Right cardiac atrium (tissue), 5 donors: ENCODE measurements at places on chromosomes 11 and 22.

DNA sequence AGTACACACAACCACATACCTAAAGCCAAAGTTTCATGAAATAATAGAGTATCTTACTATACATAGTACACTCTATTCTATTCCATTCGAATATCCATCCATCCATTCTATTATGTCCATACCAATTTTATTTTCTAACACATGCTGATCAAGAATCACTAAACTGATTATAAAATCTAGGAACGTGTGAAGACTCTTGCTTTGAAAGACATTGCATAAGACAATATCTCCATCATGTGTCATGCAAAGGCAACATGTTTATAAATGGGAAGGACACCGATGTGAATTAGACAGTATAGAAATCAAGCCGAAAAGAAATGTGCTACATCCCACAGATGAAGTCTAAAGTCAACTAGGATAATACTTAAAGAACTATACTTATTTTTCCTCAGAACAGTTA, 1561.5 kb upstream of the TENM4 start:
- DNase-seq: no peak

DNA sequence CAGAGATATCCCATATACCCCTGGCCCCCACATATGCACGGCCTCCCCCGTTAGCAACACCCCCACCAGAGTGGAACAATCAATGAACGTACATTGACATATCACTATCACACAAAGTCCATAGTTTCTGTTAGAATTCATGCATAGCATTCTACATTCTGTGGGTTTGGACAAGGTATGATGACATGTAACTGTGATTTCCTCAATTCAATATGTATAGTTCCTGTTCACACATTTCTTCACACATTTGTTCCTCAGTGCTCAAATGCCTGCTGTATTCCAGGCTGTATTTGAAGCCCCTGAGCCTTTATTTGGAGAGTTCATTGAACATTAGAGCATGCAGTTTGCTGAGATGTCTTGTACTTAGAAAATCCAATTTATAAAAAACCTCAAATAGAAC, 69.9 kb downstream of the PTPRJ start:
- no peak for DNase-seq

DNA sequence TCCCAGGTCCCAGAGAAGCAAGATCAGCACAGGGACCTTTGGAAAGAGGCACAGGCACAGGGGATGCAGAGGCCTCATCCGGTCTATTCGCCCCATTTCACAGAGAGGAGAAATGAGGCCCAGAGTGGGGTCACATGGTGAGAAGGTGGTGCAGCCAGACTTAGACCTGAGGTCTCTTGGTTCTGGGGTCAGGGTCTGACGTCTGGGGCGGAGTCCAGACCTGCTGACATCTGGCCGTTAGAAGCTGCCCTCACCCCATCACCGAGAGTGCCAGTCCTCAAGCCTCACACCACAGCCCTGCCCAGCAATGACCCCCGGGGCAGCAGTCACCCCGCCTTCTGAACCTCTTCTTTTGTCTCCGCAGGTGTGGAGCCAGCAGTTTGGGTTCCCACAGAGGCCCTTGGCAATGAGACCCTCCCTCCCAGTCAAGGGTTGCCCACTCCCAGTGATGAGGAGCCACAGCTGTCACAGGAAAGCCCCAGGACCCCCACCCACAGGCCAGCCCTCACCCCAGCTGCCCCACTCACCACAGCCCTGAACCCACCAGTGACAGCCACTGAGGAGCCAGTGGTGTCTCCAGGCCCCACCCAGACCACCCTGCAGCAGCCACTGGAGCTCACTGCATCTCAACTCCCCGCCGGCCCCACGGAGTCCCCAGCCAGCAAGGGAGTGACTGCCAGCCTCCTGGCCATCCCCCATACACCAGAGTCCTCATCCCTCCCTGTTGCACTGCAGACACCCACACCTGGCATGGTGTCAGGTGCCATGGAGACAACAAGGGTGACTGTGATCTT, 62.4 kb downstream of the OTOG start:
- DNase-seq: no peak

GRCh38 chr11:30174265-30175020, 56.4 kb upstream of the FSHB start:
- no peak for DNase-seq

GRCh38 chr11:86812981-86813380, 12.6 kb downstream of the PRSS23 start:
- no peak for DNase-seq

DNA sequence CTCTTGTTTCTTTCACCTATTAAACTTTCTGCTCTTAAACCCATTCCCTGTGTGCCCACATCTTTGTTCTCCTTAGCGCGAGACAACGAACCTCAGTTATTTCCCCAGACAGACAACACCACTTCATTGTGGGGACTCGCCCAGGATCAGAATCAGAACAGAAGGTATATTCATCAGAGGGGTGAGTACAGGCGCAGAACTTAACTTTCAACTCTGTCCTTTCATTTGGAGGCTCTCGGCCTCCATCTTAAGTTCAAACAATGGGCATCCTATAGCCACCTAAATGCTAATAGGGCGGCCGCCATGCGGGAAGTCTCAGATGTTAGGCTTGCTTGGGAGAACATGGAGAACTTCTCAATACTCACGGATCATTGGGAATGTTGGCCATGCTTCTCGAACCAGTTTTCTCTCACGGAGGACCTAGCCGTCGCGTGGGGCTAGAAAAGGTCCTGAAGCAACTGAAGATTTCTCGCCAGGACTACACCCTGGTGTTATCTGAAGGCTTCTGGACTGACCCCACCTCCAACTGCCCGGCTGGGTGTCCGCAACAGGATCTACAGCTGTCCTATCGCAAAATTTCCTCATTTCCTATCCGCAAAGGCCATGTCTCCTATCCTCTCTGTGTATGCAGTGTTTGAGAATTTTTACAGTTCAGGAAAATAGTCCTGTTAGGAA, 13.4 kb upstream of the HYLS1 start:
- no peak for DNase-seq

GRCh38 chr11:19218786-19219460, 17.1 kb upstream of the CSRP3 start:
- peak; percentile 74 for DNase-seq

- no peak for DNase-seq
Observed at GRCh38 chr11:122085264-122085663, 30.8 kb downstream of the BLID start.

- DNase-seq: no peak
Observed at GRCh38 chr11:122598971-122599370, 56.6 kb upstream of the UBASH3B start.

GRCh38 chr22:39457556-39458443, 988 bp downstream of the MGAT3 start:
- peak; percentile 53 for DNase-seq

- DNase-seq: no peak
Observed at GRCh38 chr11:76778874-76779273, 4.3 kb upstream of the TSKU start.
